GM12864 (cell line): ENCODE measurements at places on chromosomes 1 and 21.

- no peak for DNase-seq
These were observed 10.8 kb downstream of the SCNN1D start for GRCh38 chr1:1291023-1291528.

DNA sequence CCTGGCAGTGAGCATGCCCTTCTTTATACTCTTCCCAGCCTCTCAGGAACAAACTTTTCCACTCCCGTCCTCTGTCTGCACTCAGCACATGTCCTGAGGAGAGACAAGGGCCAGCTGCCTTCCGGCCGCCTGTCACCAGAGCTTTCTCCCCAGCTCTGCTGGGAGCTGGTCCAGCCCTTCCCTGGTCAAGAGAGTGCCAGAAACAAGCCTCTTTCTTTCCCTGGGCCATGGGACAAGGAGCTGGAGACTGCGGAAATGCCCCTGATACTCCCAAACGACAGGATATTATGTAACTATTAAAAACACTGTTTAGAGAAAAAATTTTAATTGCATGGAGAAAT is 10.4 kb downstream of the LAMB3 start:
- DNase-seq, result no peak

GRCh38 chr1:246218686-246219085 is 288.4 kb downstream of the SMYD3 start:
- DNase-seq, result no peak

GRCh38 chr1:196723325-196724185 is 51.1 kb upstream of the CFHR3 start:
- peak; percentile 15 for DNase-seq

GRCh38 chr21:46606427-46606813 is 1.5 kb upstream of the S100B start:
- no peak for DNase-seq

DNA sequence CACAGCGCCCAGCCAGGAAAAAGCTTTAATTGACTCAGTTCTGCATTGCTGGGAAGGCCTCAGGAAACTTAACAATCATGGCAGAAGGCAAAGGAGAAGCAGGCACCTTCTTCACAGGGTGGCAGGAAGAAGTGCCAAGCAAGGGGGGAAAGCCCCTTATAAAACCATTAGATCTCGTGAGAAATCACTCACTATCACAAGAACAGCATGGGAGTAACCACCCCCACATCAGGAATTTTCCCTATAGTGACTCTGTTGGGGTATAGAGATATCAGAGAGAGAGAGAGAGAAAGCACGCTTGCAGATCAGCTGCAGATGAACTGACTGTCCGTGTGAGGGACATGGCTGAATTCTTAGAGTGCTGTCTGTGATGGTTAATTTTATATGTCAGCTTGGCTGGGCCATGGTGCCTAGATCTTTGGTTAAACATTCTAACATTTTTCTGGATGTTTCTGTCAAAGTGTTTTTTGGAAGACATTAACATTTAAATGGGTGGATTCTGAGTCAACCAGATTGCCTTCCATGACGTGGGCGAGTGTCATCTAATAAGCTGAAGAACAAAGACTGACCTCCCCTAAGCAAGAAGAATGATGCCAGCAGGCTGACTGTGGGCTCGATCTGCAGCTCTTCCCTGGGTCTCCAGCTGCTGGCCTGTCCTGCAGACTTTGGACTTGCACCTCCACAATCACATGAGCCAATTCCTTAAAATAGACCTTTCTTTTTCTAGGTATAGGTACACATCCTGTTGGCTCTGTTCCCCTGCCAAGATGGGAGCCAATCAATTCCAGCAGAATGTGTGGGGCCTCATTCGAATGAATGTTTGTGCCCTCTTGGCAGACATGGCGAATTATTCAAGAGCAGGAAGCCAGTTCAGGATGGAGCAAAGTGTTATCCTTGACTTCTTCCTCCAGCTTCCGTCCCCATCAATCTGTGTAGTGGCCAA is 21.4 kb upstream of the CPT2 start:
- no peak for DNase-seq

DNA sequence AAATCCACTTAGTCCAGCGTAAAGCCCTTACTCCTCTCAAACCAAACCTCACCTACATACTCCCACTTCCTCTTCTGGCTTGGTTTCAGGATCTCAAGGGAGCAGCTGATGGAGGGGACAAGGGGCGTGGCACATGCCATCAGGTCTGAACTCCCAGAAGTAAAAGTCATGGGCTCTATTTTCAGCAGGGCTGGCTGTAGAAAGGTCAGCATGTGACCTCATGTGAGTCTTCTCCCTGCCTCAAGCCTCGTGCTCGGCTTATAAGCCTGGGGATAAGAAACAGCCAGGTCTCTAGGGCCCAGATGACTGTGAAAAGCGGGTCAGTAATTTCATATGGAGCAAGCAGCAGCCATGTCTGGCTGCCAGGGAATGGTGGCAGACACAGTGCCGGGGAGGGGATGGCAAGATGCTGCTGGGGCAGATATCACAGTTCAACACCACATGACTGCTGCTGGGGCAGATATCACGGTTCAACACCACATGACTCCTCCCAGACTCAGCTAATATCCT is 227.9 kb downstream of the KCNH1 start:
- DNase-seq, result no peak

GRCh38 chr21:18411565-18411964 is 8.0 kb upstream of the TMPRSS15 start:
- DNase-seq, result no peak

GRCh38 chr1:243505986-243506689 is 250.3 kb downstream of the SDCCAG8 start:
- DNase-seq, result no peak

DNA sequence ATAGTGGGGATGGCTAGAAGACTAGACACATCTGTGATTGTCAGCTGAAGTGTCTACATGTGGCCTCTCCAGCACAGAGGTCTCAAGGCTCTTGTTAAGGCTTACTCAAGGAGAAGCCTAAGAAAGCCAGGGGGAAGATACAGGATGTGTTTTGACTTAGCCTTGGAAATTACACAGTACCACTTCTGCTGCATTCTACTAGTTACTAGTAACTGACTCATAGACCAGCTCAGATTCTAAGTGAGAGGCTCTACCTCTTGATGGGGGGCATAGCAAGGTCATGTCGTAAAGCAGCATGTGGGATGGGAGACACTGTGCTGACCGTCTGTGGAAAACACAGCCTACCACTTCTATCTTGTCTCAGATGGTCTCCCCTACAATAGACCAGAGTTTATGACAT is 99.5 kb downstream of the UBE2U start:
- no peak for DNase-seq

DNA sequence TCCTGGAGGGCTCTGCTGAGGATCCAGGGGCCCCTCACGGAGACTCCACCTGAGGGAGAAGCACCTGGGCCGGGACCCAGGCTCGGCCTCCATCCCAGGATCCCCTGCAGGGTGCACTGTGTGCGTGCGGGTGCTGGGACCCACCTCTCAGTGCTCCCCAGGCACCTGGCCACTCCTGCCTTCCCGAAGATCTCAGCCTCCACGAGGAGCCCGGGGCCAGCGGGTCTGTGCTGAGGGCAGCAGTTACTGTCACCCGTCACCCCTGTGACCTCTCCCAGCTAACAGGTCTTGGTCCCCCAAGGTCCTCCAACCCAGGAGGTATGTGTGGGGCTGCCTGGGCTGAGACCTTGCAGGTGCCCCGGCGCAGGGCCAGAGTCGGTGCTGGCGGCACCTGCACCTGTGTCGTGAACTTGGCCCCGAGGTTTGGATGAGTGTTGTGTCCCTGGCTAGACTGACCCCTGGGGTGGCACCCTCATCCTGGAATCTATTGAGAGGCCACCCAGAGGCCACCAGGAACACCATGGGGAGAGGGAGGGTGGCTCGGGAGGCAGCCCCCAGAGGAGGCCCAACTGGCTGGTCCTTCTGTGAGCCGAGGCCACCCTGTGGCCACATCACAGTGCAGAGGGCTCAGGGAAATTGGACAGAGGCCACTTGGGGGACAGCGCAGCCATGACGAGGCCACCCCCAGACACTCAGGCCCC is 17.7 kb downstream of the MORN1 start:
- DNase-seq, result no peak

DNA sequence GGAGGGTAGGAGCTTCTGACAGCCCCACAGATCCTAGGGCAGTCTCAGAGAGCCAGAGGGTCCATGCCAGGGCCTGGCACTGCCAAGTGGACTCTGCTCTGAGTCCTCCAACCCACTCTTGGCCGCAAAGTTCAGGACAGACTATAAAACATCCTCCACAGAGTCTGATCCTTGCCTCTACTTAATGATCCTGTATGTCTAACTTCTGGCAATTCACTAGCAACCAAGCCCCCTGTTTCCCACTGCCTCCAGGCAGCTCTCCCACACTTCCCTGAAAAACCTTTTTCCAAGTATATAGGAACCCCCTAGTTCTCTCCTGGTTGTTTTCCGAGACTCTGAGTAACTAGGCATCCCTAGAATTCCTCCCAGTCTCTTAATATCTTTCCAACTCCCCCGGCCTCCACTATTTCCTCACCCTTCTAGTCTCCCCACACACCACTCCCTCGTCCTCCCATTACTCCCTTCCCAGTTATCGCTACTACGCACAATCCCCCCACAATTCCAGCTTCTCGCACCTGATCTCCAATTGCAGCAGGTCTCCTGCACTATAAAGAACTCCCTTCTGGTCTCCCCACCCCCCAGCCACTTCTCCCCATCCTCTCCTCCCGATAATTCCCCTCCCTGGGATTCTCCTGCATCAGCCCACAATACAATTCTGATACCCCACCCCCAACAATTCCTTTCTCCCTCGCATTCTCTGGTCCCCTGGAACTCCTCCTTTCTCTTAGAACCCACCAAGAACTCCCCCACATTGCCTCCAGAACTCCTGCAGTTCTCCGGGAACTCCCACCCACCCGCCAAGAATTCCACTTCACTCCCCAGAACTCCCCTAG is 574 bp downstream of the IGSF9 start:
- no peak for DNase-seq

DNA sequence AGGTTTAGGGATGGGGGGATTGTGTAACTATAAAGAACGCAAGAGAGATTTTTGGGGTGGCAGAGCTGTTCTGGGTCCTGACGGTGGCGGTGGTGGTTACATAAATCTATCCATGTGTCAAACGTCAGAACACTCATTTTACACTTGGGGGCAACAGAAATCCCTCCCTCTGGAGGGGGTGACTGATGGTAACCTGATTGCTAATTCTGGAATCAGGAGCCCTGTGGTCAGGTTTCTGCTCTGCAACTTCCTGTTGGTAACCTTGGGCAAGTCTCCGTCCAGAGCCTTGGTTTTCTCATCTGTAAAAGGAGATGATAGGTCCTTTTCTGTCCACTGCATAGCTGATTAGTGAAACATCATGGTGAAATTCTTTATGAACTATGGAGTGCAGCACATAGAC is 40.9 kb downstream of the ALPL start:
- DNase-seq, result no peak

GRCh38 chr1:178060789-178061556 is 32.9 kb upstream of the RASAL2 start:
- DNase-seq, result no peak

DNA sequence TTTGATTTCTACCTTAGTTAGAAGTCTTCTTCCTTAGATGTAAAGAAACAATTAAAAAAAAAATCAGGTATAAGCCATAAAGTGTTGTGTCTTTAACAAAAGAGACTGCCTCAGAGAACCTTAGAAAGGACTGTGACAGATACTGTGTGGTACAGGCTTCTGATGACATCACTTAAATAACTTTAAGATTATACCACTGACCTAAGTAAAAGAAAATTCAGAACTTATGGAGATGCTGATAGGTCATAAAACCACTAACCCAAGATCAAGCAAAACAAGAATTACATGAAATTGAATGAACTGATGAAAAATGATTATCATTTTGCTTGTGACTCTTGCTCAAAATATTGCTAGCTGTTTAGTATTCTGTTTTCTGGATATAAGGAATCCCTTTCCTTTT is 220.8 kb downstream of the NRIP1 start:
- DNase-seq, result no peak

DNA sequence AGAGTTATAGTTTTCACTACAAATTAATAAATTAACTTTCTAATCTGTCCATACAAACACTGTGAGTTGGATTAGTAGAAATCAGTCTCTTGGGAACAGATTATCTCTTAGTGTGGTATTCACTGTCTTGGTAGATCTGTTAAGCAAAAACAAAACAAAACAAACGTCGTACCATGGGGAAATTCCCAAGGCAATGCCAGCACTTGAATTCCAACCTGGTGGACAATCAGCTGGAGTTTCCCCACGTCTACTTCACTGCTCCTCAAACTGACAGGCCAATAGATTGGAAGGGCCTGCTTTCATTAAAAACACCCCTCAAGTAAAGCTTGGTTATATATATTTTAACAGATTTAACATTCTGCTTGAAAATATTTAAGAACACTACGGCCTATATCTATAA is 31.9 kb downstream of the GDAP2 start:
- DNase-seq, result no peak

DNA sequence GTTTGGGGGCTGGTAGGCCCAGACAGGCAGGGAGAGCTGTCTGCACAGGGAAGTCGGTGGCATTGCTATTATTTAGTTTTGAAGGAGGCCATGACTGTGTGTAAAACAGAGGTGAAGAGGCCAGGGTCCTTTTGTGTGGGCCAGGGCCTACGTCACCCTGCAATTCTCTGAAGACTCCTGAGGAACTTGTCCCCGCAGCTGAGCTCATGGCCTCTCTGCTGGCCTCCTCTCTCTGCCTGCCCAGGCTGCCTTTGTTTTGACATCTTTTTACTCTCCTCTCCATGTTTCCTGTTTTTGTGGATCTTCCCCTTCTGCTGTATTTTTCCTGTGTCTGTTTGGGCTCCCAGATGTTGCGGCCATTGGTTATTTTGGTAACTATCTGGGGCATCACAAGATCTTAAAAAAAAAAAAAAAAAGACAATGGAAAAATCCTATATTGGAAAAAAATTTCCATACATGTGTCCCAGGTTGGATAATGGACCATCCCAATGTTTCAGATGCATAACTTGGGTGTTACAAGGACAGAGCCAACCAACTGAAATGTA is 280.7 kb downstream of the RPS6KC1 start:
- DNase-seq, result no peak

GRCh38 chr1:87878873-87879272 is 550.2 kb downstream of the LMO4 start:
- no peak for DNase-seq

GRCh38 chr1:230797942-230798365 is 50.8 kb downstream of the CAPN9 start:
- DNase-seq, result no peak

- DNase-seq, result no peak
These were observed 291.1 kb upstream of the ADAMTS5 start for GRCh38 chr21:27257908-27258556.

DNA sequence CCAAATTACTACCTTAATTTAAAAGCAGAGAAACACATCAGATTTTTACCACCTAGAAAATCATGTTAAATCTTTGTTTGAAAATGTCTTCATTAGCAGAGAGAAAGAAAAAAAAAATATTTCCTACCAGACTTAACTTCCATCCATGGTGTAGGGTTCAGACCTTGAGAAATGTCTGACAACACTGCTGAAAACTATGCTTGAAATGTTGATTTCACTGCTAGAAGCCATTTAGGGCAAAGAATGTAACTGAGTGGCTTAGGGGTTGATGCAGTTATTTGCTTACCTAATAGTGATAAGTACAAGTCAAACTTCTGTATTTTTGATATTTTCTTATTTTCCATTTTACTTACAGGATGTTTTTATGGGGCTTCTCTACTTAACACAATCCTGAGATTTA is 495.6 kb upstream of the NEGR1 start:
- no peak for DNase-seq
